ENCODE measurements at places on chromosomes 3 and 15.

- DNase-seq, result no peak
Observed at GRCh38 chr15:59825901-59826300, 136.8 kb upstream of the BNIP2 start.

DNA sequence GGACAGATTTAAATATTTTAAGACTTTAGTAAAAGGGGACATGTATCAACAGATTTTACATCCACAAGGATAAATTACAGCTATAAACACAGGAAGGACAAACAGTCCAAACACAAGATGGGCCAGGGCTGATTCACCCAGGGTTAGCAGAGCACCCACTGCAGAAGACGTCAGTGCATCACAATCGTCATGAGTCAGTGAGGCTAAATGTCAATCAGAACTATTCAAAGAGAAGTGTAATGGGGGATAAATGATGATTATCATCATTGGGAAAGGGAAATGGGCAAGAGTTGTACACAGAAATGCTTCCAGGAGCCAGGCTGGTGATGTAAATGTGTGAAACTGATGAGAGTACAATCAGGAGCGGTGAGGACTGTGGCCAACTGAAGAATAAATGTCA, 226.8 kb downstream of the PLCL2 start:
- DNase-seq, result no peak

DNA sequence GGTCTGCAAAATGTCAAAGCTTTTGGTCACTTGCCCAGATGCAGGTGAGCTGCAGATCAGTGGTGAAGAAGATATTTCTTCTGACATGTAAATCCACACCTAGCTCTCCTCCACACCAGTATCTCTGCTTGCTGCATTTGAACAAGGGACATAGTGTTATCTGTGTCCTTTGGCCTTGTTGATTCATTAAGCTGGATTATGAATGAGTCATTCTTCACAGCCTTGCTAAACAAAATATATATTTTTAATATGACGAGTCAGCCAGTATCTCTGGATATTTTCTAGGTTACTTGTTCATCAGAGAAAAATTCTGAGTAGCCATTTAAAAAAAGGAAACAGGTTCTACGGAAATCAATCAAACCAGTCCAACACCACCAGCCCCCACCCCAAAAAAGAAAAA, 190.6 kb upstream of the ADAMTS9 start:
- no peak for DNase-seq

- no peak for DNase-seq
Observed at GRCh38 chr15:36632226-36632625, 52.8 kb downstream of the CDIN1 start.

- DNase-seq, result no peak
Observed at GRCh38 chr3:15653321-15653720, 51.8 kb downstream of the BTD start.

DNA sequence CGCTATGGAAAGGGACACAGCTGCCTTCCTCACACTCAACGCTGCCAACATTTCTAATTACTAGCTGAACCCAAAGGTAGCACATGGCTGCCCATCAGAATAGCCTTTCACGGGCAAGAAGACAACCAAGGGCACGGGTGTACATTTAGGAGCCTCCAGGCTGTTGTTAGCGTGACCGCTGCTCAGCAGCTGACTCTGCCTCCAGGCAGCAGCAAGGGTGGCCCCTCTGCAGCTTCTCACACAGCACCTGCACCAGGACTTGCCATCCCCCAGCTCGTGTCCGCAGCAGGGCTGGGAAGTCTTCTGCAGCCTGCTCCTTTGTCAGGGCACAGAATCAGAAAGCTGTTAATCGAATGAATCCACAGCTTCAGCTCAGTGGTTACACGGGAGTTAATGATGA, 146.8 kb downstream of the ADAMTS17 start:
- no peak for DNase-seq

DNA sequence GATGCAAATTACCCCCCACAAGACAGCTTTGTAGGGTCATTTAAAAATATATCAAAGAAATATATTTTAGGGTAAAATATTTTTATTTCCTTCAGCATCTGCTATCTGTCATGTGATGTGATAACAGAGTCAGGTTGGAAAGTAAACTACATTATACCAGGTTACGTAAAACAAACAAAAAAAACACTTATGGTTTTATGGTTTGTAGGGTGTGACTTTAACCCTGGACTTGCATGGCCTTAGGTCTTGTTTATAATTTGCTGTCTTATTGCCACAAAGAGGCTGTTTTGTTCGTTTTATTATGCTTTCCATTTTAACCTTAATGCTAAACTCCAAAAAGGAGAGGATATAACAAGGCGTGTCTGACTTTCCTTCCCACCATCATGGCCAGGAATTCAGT, 244.5 kb upstream of the MME start:
- no peak for DNase-seq

DNA sequence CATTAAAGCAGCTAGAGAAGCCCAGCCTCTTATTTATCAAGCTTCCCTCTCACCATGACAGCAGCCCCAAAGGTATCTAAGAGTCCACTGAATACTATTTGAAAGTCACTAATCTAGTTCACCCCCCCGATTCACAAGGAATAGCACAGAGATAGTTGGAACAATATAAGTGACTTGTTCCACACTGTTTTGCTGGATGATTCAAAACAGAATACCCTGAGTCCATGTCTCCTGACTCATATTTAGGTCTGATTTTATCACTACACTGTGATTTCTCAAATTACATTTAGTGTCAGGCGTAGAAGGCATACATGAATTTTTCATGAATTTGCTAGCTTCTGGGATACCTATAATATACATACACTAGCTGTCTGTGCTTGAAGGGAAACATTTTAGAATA, 18.7 kb upstream of the EOGT start:
- no peak for DNase-seq

DNA sequence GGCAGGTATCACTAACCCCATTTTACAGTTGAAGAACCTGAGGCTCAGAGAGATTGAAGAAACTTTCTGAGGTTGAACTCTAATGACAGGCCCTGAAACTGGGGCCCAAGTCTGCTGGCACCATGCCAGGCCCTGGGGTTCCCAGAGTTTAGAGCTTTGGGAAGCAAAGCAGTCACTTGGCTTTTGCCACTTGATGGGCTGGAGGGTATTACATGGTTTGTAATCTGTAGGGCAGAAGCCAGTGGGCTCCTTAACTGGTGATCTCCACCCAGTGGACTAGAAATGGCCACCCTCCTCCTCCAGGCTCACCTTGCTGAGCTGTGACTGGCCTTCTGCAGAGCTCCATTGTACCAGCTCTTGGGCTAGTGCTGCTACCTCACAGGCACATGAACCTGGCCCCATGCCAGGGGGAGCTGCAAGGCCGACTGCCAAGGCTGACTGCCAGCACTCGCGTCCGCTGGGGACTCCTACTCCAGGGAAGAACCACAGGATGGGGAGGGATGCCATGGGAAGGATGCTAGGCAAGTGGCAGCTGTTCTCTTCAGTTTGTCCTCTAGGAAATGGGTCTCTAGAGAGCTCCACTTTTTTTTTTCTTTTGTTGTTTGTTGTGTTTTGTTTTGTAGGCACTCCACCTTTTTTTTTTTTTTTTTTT, 104.8 kb downstream of the ETFA start:
- DNase-seq, result peak; percentile 47
